ENCODE measurements at places on chromosomes 3 and 15.
A peak's percentile ranks its signal among the peaks of the same experiment; 100 is the strongest.

DNA sequence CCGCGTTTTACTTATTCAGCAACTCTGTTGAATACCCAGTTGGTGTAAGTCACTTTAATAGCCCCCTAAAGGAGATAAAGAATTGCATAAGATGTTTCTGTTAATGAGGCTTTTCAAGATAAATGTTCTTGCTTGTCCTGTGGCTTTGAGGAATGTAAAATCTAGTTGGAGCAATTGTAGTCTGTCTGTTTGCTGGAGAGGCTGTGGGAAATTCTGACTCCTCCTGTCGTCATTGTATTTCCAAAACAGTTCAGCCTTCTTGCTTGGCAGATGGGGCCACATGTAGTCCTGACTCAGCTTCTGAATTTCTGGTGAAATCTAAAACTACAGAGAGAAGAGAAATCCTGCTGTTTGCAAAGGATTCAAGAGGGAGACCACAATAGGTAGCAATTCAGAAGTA is 114.4 kb downstream of the RYR3 start:
- DNase-seq = no peak

DNA sequence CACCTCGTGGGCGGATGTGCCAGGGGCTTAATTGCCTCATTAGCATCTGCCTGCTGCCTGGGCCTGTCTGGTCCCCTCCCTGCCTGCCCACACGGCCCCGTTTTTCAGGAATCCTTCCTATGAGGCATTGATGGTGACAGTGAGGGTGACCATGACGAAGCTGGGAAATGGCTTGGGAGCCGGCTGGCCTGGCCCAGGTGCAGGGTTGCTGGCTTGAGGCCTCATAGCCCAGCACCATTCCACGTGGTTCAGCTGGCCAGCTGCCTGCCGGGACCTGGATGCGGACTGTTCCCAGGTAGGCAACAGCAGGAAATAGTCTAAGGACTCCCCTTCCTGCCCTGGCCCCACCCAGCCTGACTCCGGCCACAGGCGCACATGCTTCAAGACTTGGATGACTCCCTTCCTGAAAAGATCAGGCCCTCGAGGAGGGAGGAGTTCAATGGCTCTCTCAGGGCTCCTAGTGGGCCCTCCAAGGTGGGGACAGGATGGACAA is 8.9 kb upstream of the DUSP7 start:
- DNase-seq = peak; percentile 41

DNA sequence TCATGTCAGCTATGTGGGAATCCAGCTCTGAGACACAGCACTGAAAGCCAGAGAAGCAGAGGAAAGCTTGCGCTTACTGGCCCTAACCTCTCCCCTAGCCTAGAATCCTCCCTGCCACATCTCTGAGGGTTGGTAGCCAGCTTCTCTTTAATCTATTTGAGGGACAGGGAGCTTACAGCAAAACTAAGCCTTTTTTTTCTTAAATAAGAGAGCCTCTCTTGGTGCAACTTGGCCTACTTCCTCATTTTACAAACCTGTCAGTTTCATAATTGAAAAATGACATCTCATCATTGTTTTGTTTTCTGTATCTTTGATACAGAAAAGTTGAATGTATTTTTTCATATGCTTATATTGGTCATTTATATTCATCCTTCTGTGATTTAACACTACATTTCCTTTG is 193.9 kb downstream of the ZNF621 start:
- DNase-seq = no peak

DNA sequence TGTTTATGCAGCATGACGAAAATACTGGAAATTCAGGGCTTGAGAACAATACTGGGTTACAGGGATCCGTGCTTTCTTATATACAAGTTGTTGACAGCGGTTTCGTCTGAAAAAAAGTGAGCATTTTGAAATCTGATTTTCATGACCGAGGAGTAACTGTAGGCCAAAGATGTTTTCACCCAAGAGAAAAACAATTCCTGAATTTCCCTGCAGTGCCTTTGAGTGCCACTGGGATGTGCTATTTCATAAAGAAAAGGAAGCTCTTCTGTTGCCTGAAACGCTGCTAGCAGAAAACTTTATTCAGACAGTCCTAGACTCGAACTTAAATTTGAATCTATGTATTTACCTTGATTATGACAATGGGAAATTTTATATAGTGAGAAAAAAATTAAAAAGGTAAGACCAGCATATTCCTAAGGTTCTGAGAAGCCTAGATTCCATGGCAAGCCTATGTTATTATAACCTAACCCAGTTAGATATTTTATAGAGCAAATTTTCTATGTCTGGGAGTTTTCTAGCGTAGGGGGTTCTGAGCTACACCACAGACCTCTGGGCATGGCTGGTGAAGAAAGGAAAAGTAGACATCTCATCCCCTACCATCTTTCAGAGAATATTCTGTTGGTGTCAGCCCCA is 30.2 kb downstream of the KCNAB1 start:
- DNase-seq = no peak

- DNase-seq = no peak
Measured at GRCh38 chr3:197518881-197519421, 36.8 kb downstream of the BDH1 start.

GRCh38 chr3:183178833-183179549 is 16.5 kb upstream of the LAMP3 start:
- DNase-seq = peak; percentile 44

- DNase-seq = no peak
Measured at GRCh38 chr3:46438831-46439230, 25.9 kb downstream of the LTF start.

GRCh38 chr3:81274671-81275070 is 486.8 kb downstream of the GBE1 start:
- DNase-seq = no peak

DNA sequence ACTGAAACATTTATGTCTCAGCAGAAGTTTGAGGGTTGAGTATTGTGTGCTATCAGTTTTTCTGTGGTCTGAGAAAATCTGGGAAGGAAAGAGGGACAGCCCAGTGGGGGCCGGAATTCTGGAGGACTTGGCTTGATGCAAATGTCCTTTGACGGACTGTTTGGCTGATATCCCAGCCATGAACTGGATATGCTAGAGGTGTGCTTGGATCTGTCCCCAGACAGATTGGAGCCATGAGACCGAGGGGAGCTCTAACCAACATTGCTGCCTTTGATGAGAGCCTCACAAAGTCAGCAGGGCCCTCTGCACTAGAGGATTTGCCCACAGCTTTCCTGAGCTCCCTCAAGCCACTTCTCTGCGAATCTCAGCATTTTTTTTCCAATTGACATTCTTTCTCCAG is 405.6 kb downstream of the NTRK3 start:
- DNase-seq = no peak

GRCh38 chr3:11275926-11276325 is 3.7 kb downstream of the ATG7 start:
- no peak for DNase-seq

DNA sequence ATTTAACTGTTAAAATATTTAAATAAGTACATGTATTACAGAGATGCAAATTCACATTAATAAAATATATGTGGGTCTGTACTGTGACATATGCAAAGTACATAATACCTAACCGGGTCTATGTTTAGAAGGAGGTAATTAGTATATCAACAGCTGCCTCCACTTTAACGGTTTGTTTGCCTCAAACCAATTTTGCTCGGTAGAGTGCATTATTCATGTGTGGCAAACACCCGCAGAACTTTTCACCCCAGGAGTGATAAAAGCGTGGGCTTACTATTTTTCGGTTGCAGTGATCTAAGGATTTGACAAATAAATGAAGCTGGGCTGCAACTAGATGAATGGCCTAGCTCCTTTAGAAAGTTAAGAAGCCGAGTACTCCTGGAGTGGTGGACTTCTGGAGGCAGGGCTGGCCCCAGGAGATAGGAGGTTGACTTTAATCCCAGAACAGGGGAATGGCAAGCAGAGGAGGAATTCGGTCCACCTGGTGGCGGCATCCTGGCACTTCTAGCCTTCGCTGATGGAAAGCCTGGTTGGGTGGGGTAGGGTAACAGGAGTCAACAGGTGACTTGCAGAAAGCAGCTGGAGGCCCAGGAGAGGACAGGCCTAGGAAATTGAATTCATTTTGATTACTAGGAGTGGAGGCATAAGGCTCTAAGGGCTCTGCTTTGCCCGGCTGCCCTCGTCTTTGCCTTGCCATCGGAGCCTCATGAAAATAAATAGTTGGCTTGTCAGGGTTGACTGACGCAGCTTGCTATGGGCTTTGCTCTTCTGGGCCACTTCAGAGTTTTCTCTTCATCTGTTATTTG is 2.4 kb downstream of the SLCO3A1 start:
- peak; percentile 76 for DNase-seq

DNA sequence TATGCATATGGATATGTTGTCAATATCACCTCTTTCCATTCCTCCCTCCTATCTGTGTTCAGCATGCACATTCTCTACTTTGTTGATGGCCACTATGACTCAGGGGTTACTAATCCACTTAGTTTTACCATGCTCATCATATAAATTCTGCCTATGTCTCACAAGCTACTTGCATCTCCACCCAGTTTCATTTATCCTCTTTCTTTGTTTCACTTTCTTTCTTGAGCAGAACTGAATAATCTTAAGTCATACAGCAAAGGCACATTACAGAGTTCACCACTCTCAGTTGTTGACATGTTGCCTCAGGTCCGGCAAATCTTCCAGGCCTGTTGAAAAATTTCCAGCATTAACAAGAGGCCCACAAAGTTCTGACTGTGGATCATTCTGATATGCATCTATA is 71.5 kb downstream of the SSR3 start:
- no peak for DNase-seq

DNA sequence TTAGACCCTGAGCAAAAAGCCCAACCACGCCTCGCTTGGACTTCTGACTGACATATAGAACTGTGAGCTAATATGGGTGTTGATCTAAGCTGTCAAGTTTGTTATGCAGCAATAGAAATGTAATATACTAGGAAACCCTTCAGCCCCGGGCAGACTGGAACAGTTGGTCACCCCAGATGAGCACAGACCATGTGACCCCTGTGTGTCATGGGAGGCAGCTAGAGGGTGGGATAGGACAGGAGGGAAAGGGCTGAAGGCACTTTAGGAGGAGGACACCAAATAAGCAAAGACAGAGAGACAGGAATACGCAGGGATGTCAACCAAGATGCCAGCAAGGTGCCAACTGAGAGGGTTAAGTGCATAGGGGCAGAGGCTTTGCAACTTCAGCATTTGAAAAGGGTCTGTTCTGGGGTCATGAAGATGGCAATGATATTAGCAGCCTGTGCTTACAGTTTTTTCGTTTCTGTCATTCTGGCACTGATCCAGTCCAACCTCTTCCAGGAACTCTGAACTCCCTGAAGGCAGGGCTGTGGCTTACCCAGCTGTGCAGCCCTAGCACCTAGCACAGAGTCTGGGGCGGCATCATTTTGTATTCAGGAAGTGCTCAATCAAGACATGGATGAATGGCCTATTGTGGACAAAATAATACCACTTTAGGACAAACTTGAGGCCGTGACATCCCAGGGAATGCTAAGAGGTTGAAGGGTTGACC is 51.4 kb downstream of the HES1 start:
- no peak for DNase-seq

- DNase-seq = no peak
Measured at GRCh38 chr3:21662403-21662802, 88.6 kb downstream of the ZNF385D start.

GRCh38 chr3:101807888-101808287 is 28.9 kb downstream of the NXPE3 start:
- no peak for DNase-seq

- peak; percentile 90 for DNase-seq
Measured at GRCh38 chr15:73964736-73965093, 27.4 kb downstream of the STOML1 start.

- DNase-seq = no peak
Measured at GRCh38 chr3:172717493-172718088, 6.7 kb upstream of the NCEH1 start.

GRCh38 chr3:114527036-114527644 is 233.3 kb downstream of the TIGIT start:
- no peak for DNase-seq

DNA sequence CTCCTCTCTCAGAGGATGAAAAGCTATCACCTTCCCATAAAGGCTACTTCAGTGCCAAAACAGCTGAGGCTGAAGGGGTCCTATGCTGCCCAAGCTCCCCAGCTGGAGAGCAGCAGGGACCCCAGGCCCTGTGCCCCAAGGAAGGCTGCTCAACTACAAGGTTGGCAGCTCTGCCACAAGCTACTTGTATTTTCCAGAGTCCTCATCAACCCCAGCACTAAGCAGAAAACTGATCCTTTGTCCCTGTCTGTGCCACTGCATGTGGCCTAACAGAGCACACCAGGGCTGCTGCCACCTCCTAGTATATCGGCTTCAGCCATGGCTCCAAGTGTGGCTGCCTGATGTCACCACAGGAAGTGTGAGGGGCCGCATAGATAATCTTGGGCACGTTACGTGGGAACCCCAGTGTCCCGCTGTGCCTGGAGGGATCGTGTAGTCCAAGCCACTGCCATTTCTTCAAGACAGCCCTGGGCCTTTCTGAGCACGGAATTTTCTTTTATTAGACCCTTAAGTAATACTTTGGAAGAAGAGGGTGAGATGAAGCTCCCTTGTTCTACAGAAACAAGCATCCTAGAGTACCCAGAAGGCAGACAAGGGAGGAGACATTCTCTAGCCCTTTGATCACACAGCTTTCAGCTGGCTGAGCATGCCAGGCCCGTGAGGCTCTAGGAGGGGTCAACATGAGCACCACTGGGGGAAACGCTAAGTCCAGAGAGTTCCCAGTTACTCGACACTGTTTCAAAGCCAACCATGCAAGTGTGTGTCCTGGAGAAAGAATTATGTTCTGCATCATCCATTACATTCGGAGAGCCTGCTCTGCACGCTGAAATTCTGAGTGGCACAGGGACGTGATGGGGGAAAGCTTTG is 60.7 kb downstream of the CAPN7 start:
- no peak for DNase-seq

GRCh38 chr3:117192888-117193287 is 483.3 kb downstream of the TUSC7 start:
- DNase-seq = no peak

- no peak for DNase-seq
Measured at GRCh38 chr3:38507120-38507519, 11.0 kb downstream of the EXOG start.

- DNase-seq = peak; percentile 28
Measured at GRCh38 chr3:117278424-117279190, 569.0 kb downstream of the TUSC7 start.

- DNase-seq = no peak
Measured at GRCh38 chr3:180416111-180416594, 185.8 kb upstream of the TTC14 start.

DNA sequence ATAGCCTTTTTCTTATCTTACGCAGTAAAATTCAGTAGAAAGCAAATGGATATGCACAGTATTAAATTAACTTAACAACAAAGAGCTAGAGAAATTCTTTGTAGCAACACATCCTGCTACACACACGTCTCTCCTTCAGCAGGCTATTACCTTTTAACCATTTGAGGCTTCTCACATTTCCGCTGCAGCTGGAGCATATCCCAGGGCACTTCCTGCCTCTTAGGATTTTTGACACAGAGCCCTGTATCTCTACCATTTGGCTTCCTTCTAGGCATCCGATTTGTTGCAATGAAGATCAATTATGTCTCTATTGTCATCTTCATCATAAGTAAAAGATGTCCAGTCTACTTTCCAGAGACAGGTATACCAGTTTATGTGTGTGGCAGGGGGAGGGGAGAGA is 292.4 kb upstream of the CBLB start:
- DNase-seq = no peak
